ENCODE measurements at places on chromosomes 13 and 19. TPM values are rescaled to one million over a fixed set of nuclear protein-coding genes. Genes with fewer than 3 reads are reported as not detected.

DAND5 gene
- polyA plus RNA-seq: 0.11 TPM

IER2 gene
- 96.6 TPM for polyA plus RNA-seq

CEACAM1 gene
- polyA plus RNA-seq: 8.8 TPM

ELAVL1 gene
- polyA plus RNA-seq: 75.1 TPM

F2RL3 gene
- 0.87 TPM for polyA plus RNA-seq

CDC42EP5 gene
- 22.0 TPM for polyA plus RNA-seq

BRCA2 gene
- 7.3 TPM for polyA plus RNA-seq

C19orf67 gene
- not detected for polyA plus RNA-seq

KLF2 gene
- polyA plus RNA-seq: 17.5 TPM

FFAR2 gene
- 0.31 TPM for polyA plus RNA-seq

PCSK4 gene
- 4.4 TPM for polyA plus RNA-seq

NOVA2 gene
- polyA plus RNA-seq: 4.1 TPM

FCAR gene
- 0.08 TPM for polyA plus RNA-seq

SIGLEC8 gene
- not detected for polyA plus RNA-seq

PRSS57 gene
- polyA plus RNA-seq: 0.13 TPM

B3GNT8 gene
- polyA plus RNA-seq: 3.7 TPM

INSL3 gene
- polyA plus RNA-seq: 0.28 TPM

ZNF230 gene
- polyA plus RNA-seq: 7.3 TPM

SMARCA4 gene
- 141 TPM for polyA plus RNA-seq

S1PR4 gene
- polyA plus RNA-seq: 0.19 TPM

USF2 gene
- polyA plus RNA-seq: 164 TPM

ZNF20 gene
- 7.1 TPM for polyA plus RNA-seq

ZNF433 gene
- 15.4 TPM for polyA plus RNA-seq

DMKN gene
- 72.6 TPM for polyA plus RNA-seq

RYR1 gene
- polyA plus RNA-seq: 4.6 TPM

CALR3 gene
- 0.12 TPM for polyA plus RNA-seq

C5AR2 gene
- polyA plus RNA-seq: 0.29 TPM

FBN3 gene
- 31.6 TPM for polyA plus RNA-seq

PLPPR3 gene
- 9.5 TPM for polyA plus RNA-seq

ZNF737 gene
- 32.4 TPM for polyA plus RNA-seq

ZNF492 gene
- 3.3 TPM for polyA plus RNA-seq

NKPD1 gene
- polyA plus RNA-seq: 0.11 TPM

ZNF625 gene
- polyA plus RNA-seq: 14.2 TPM

ZNF415 gene
- polyA plus RNA-seq: 28.3 TPM

PTGIR gene
- polyA plus RNA-seq: 1.6 TPM

ZNF578 gene
- polyA plus RNA-seq: 7.9 TPM

TBC1D17 gene
- polyA plus RNA-seq: 37.2 TPM

ERICH4 gene
- 2.8 TPM for polyA plus RNA-seq

LRRC63 gene
- polyA plus RNA-seq: 0.11 TPM

GGACT gene
- 4.6 TPM for polyA plus RNA-seq

MISP3 gene
- polyA plus RNA-seq: 5.0 TPM

FCER2 gene
- not detected for polyA plus RNA-seq

RFPL4A gene
- polyA plus RNA-seq: not detected

KXD1 gene
- 56.0 TPM for polyA plus RNA-seq

MCF2L gene
- 22.3 TPM for polyA plus RNA-seq
